Activated CD4-positive, alpha-beta T cell treated with anti-CD3 and anti-CD28 coated beads, Interleukin-2, amount 10 ng/mL, durations not matched to agents 24 days and 14 days (primary cell): ENCODE measurements at places on chromosomes 5 and 9.

- no peak for DNase-seq
Measured at GRCh38 chr9:108844391-108844790, 11.4 kb downstream of the ACTL7B start.

GRCh38 chr5:80697100-80697499, 42.3 kb upstream of the DHFR start:
- no peak for DNase-seq

GRCh38 chr5:141753971-141754713, 72.1 kb upstream of the ARAP3 start:
- DNase-seq, result peak; percentile 78

GRCh38 chr5:54523534-54523933, 6.0 kb downstream of the SNX18 start:
- no peak for DNase-seq

- no peak for DNase-seq
Measured at GRCh38 chr9:125432715-125433385, 171.2 kb downstream of the GAPVD1 start.
